ENCODE measurements at places on chromosomes 3 and 15.

DNA sequence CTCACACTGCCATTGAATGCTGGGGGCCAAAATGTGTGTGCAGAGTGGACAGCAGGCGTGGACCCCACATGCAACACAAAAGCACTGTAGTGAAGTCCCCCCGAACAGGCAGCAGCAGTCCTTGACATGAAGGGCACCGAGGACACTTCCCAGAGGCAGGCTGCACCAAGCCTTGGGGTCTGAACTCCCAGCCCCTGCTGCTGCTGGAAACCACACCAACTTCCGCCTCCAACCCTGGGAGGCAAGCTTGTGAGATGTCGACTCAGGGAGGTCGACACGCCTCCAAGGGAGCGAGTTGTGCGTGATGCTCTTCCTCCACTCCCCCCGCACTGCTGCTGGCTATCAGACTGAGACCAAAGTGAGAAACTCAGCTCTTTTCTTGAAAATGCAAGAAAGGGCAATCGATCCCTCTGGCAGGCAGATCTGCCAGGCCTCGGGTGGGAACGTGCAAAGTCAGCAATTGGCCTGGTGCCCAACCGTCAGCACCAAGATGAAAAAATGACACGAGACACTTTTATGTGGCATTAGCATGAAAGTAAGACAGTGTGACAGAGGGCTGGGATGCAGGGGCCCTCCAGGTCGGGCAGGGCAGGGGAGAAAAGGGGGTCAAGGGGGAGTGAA is 43.6 kb downstream of the WHAMM start:
- DNase-seq, result no peak

DNA sequence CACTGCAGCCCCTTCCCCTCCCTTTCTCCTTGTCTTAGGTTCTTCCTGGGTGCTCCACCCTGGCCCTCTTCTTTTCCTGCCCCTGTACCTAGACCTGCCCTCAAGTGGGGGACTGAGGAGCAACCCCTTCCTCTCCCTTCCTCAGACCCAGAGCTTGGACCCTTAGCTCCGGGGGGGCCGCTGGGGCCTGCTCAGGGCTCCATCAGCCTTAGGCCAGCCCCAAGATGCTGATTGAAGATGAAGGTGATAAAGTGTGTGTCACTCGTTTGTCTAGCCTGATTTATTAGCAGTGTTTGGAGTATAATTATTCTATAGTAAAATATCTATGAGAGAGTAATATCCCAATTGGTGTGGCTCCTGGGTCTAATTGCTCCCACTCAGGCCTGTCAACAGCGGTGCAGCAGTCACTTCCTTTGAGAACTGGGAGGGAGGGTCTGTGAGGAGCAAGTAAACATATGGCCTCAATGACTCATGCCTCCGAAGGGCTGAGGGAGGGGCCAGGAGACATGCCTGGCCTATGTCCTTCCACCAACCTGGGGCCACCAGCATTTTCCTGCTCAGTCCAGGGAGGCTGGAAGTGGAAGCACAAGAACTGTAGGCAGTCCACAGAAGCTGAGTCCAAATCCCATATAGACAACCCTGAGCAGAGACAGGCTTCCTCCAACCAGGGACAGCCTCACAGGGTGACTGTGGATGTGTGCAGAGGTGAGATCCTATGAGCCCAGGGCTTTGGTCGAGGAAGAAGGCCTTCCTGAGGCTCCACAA is 123.2 kb downstream of the DNAJB8 start:
- no peak for DNase-seq

DNA sequence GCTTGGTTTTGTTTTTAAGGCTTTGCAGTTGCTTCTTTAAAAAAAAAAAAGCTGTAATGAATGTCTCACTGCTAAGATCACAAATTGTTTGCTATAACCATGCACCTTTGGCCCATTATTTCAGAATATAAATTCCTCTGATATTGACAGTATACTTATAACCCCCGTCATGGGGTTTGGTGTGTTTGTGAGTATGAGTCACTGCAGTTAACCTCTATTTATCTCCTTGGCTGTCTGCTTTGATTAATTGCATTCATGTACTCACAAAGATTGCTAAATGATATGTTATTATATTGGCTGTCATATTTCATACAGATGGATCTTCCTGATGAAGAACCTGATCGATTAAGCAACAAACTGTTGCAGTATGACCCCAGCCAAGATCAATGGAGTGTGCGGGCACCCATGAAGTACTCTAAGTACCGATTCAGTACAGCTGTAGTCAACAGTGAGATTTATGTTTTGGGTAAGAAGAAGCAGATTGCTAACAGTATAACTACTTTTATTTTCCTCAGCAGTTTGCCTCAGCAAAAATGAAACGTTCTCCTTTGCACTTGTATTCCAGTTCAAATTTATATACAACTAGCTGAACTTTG is 14.9 kb downstream of the KBTBD12 start:
- no peak for DNase-seq

DNA sequence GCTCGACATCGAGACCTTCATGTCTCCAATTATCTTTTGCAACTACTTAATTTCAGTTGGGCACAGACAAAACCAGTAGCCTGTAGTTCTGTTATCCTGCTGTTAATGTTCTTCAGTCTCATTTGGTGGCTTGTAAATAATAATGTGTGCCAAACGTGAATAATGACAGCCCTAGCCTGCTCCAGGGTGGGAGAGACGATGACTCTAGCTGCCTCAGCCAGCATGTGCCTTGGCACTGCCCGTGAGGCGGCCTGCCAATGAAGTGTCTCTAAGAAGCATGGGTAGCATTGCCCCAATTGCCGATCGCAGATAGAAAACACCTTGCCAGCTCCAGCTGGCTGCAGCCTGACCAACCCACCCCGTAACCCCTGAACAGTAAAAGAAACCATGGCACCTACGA is 58.8 kb downstream of the ASB7 start:
- DNase-seq, result no peak

Measured in activated CD4-positive, alpha-beta T cell treated with anti-CD3 and anti-CD28 coated beads, Interleukin-2, amount 50 U/mL, for 48 hours (primary cell).